ENCODE measurements at places on chromosomes 4 and X. TPM values are rescaled to one million over a fixed set of nuclear protein-coding genes. Genes with fewer than 3 reads are reported as not detected.

RAI2 gene
- not detected for total RNA-seq

GATB gene
- 23.1 TPM for total RNA-seq

GRPR gene
- 0.34 TPM for total RNA-seq

KANTR gene
- total RNA-seq: 3.5 TPM

SRPK3 gene
- 0.72 TPM for total RNA-seq

CXorf38 gene
- total RNA-seq: 11.6 TPM

EGF gene
- total RNA-seq: 0.92 TPM

GPRIN3 gene
- 0.26 TPM for total RNA-seq

TMPRSS11B gene
- total RNA-seq: not detected

MTMR8 gene
- total RNA-seq: not detected

RHOXF1 gene
- total RNA-seq: not detected

AFM gene
- total RNA-seq: not detected

SHISA3 gene
- not detected for total RNA-seq

SYP gene
- total RNA-seq: 0.12 TPM

IL21 gene
- total RNA-seq: not detected

PCYT1B gene
- not detected for total RNA-seq

HTN1 gene
- total RNA-seq: not detected

DNA sequence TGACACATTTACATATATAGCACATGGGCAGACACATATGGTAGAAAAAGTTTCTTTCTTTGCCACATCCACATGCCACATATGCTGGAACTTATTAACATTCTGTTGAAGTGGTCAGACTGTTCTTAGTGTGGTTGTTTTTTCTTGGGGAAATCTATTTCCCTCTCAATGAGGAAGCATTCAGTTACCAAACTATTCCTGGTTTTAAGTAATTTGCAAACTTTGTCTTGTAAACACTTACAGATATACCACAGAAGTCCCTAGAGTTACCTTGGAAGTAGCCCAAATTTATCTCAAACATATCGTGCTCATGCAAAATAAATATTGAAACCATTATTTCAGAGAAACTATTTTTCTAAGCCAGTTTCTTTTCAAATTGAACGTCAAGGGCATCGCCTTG, 625.5 kb upstream of the INTU start:
- no peaks in the 10 kb centered on the region for H3K27me3 ChIP-seq
- no peak overlapping the region for H3K4me3 ChIP-seq
- no peaks in the 10 kb centered on the region for H3K36me3 ChIP-seq
- no peak overlapping the region for H3K27ac ChIP-seq
- no peaks in the 10 kb centered on the region for H3K4me1 ChIP-seq

- peak; percentile 30 for DNase-seq
- H3K36me3 ChIP-seq: no peaks in the 10 kb centered on the region
- no peak overlapping the region for H3K4me3 ChIP-seq
Measured at GRCh38 chr4:139794158-139794954, 128.7 kb downstream of the MGST2 start.

GRCh38 chr4:177547985-177548384, 105.7 kb upstream of the AGA start:
- no peak overlapping the region for H3K4me3 ChIP-seq
- no peaks in the 10 kb centered on the region for H3K36me3 ChIP-seq
- H3K27me3 ChIP-seq: no peaks in the 10 kb centered on the region
- no peak overlapping the region for H3K27ac ChIP-seq

DNA sequence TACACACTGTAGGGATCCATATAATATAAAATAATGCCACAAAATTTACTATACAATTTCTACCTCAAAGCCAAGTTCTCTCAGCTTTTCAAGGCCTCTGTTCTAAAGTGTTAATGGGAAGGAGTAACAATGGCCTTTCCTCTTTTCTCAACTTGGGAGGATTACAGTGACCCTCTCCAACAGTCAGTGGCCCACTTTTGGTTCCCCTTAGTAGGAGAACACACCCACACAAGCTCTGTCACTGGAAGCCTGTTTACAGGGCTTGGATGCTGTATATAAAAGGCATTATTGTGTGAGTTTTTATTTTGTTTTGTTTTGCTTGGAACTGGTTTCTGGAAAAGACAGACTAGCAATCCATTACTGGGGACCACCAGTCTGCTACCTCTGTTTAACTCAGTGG, 1.8 kb downstream of the ARHGEF6 start:
- no peaks in the 10 kb centered on the region for H3K27me3 ChIP-seq
- peaks cover 38% of the 10 kb centered on the region for H3K4me1 ChIP-seq
- H3K4me3 ChIP-seq: no peak overlapping the region
- no peaks in the 10 kb centered on the region for H3K36me3 ChIP-seq
- no peak for DNase-seq
- no peak overlapping the region for H3K27ac ChIP-seq

DNA sequence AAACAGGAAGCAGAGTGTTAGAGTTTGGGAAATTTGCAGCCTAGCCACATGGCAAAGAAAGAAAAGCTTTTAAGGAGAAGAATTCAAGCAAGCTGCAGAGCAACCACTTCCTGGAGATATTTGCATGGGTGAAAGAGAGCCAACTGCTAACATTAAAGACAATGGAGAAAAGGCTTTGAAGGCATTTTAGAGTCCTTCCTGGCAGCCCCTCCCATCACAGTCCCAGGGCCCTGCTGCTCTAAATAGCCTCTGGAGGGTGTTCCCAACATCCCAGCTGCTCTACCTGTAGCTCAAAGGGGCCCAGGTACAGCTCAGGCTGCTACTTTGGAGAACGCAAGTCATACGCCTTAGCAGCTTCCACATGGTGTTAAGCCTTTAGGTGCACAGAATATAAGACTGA, 235.9 kb upstream of the FMR1 start:
- H3K4me1 ChIP-seq: no peaks in the 10 kb centered on the region
- H3K36me3 ChIP-seq: no peaks in the 10 kb centered on the region
- H3K27me3 ChIP-seq: no peaks in the 10 kb centered on the region
- H3K4me3 ChIP-seq: no peak overlapping the region
- H3K27ac ChIP-seq: no peak overlapping the region
- DNase-seq: no peak

- peaks cover 4% of the 10 kb centered on the region for H3K36me3 ChIP-seq
- no peak for DNase-seq
- H3K4me3 ChIP-seq: no peak overlapping the region
- no peak overlapping the region for H3K27ac ChIP-seq
- H3K4me1 ChIP-seq: no peaks in the 10 kb centered on the region
- no peaks in the 10 kb centered on the region for H3K27me3 ChIP-seq
Measured at GRCh38 chr4:172865103-172865502, 303.5 kb upstream of the GALNT7 start.

- no peak for DNase-seq
- H3K27me3 ChIP-seq: no peaks in the 10 kb centered on the region
- H3K36me3 ChIP-seq: no peaks in the 10 kb centered on the region
Measured at GRCh38 chrX:18964901-18965300, 19.0 kb downstream of the PHKA2 start.

- H3K27me3 ChIP-seq: no peaks in the 10 kb centered on the region
- H3K4me3 ChIP-seq: peak overlapping the region; percentile 84
- no peak for DNase-seq
- H3K27ac ChIP-seq: peak overlapping the region; percentile 74
- H3K4me1 ChIP-seq: peaks cover 12% of the 10 kb centered on the region
Measured at GRCh38 chrX:34657726-34658070, 613 bp upstream of the TMEM47 start.

GRCh38 chrX:134622813-134623185, 35.5 kb downstream of the PLAC1 start:
- H3K36me3 ChIP-seq: no peaks in the 10 kb centered on the region
- peak overlapping the region; percentile 56 for H3K4me3 ChIP-seq
- peak overlapping the region; percentile 89 for H3K27ac ChIP-seq

DNA sequence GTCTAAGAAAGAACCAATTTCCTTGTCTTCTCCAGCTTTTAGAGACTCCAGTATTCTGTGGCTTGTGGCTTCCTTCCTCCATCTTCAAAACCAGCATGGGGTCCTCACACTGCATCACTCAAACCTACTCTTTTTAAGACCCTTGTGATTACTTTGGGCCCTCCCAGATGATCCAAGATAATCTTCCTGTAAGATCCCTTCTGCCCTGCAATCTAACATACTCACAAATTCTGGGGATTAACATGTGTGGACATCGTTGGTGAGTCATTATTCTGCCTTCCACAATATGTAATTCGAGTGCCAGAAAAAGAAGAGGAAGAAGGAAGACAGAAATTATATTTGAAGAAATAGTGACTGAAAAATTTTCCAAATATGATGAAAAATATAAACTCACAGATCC, 47.9 kb downstream of the BEND4 start:
- H3K27ac ChIP-seq: no peak overlapping the region
- no peak overlapping the region for H3K4me3 ChIP-seq
- no peak for DNase-seq
- no peaks in the 10 kb centered on the region for H3K27me3 ChIP-seq
- H3K4me1 ChIP-seq: peaks cover 17% of the 10 kb centered on the region

- H3K27ac ChIP-seq: no peak overlapping the region
- DNase-seq: no peak
- H3K36me3 ChIP-seq: no peaks in the 10 kb centered on the region
- H3K4me3 ChIP-seq: no peak overlapping the region
- peaks cover 49% of the 10 kb centered on the region for H3K27me3 ChIP-seq
Measured at GRCh38 chr4:185033072-185033471, 14.8 kb downstream of the HELT start.

GRCh38 chrX:41522081-41522480, 74.9 kb downstream of the NYX start:
- no peak overlapping the region for H3K4me3 ChIP-seq
- DNase-seq: no peak
- no peak overlapping the region for H3K27ac ChIP-seq
- peaks cover 27% of the 10 kb centered on the region for H3K4me1 ChIP-seq
- H3K36me3 ChIP-seq: peaks cover 4% of the 10 kb centered on the region
- H3K27me3 ChIP-seq: no peaks in the 10 kb centered on the region

DNA sequence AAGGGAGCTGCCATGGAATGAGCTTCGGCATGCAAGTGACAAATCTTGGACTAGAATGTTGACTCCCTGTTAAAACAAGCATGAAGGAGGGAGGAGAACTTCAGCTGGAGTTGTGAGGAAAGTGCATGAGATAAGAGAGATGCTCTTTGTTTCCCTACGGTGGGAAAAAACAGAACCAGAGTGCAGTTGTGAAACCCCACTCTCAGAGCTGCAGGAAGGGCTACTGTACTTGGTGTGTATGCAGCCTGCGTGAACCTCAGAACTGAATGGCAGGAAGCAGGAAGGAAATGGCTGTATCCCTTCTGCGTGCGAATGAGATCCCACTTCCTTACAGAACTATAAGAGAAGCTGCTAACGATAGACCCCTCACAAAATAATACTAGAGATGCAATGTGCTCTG, 57.2 kb downstream of the EGF start:
- DNase-seq: no peak
- no peak overlapping the region for H3K4me3 ChIP-seq
- H3K36me3 ChIP-seq: no peaks in the 10 kb centered on the region
- peaks cover 4% of the 10 kb centered on the region for H3K27me3 ChIP-seq
- H3K27ac ChIP-seq: no peak overlapping the region

GRCh38 chrX:14738643-14739042, 134.2 kb downstream of the FANCB start:
- H3K36me3 ChIP-seq: peaks cover 9% of the 10 kb centered on the region
- peak overlapping the region; percentile 72 for H3K27ac ChIP-seq
- H3K27me3 ChIP-seq: no peaks in the 10 kb centered on the region
- peaks cover 30% of the 10 kb centered on the region for H3K4me1 ChIP-seq
- DNase-seq: peak; percentile 4
- H3K4me3 ChIP-seq: peak overlapping the region; percentile 56

- no peaks in the 10 kb centered on the region for H3K36me3 ChIP-seq
- peaks cover 13% of the 10 kb centered on the region for H3K4me1 ChIP-seq
- peaks cover 14% of the 10 kb centered on the region for H3K27me3 ChIP-seq
- DNase-seq: no peak
Measured at GRCh38 chr4:118032691-118033090, 1.6 kb upstream of the NDST3 start.

DNA sequence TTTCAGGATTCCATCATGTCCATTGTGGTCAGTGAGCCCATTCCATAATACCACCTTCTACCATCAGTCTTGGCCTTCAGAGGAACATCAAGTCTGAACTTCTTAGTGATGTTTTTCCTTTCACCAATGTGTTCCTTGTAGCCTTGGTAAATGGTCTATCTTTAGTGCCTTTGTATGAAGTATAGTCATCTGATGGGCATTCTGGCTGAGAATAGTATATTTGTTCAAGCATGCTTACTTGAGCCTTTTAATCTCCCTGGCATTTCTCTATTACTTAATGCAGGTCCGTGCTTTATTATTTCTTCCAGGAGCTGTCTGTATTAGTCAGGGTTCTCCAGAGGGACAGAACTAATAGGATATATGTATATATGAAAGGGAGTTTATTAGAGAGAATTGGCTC, 99.7 kb downstream of the TLL1 start:
- H3K4me1 ChIP-seq: peaks cover 24% of the 10 kb centered on the region
- peak; percentile 46 for DNase-seq
- peak overlapping the region; percentile 68 for H3K27ac ChIP-seq
- no peak overlapping the region for H3K4me3 ChIP-seq

- DNase-seq: no peak
- H3K36me3 ChIP-seq: peaks cover 18% of the 10 kb centered on the region
- H3K4me3 ChIP-seq: peak overlapping the region; percentile 56
- peak overlapping the region; percentile 98 for H3K27ac ChIP-seq
- peaks cover 2% of the 10 kb centered on the region for H3K27me3 ChIP-seq
Measured at GRCh38 chrX:150694738-150695410, 1.7 kb downstream of the MTMR1 start.

GRCh38 chrX:40094041-40094899, 3.5 kb downstream of the BCOR start:
- peak; percentile 27 for DNase-seq
- no peaks in the 10 kb centered on the region for H3K27me3 ChIP-seq

GRCh38 chrX:55135171-55135570, 46.4 kb downstream of the PAGE2 start:
- DNase-seq: peak; percentile 24
- no peaks in the 10 kb centered on the region for H3K27me3 ChIP-seq
- no peak overlapping the region for H3K4me3 ChIP-seq
- H3K4me1 ChIP-seq: no peaks in the 10 kb centered on the region
- H3K36me3 ChIP-seq: no peaks in the 10 kb centered on the region
- H3K27ac ChIP-seq: no peak overlapping the region

DNA sequence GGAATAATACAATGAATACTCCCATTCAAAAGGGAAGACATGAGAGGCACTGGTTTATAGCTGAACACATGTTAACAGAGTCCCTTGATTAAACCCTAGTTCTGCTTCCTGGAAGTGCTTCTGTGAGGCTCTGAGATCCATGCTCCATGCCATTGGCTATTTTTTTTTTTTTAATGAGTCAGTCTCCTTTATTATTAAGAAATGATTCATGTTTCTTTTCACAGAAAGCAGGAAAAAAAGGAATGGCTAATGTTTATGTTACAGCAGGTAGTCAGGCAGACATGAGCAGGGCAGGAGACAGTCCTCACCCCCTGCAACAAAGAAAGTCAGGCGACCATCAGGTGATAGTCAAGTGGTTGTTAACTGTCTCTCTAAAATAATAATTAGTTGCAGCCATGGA, 598.7 kb downstream of the EPHA5 start:
- no peaks in the 10 kb centered on the region for H3K4me1 ChIP-seq
- H3K27ac ChIP-seq: no peak overlapping the region
- no peak overlapping the region for H3K4me3 ChIP-seq
- no peak for DNase-seq

DNA sequence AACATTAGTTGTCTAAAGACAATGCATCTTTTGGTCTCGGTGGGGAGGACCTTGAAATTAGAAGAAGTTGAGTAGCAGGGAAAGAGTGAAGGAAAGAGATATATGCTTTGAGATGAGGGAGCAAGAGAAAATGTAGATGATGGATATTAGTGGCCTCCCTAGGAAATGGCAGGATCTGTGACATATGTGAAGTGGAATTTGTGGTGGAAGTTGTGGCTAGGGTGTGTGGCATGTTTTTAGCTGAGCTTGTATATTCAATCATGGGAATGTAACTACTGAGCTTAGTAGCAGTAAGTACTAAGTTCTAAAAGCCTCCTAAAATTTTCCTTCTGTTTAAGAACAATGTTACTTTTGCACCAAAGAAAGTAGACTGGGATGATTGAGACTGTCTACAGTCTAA, 382.8 kb upstream of the CTSO start:
- H3K4me3 ChIP-seq: no peak overlapping the region
- H3K27ac ChIP-seq: peak overlapping the region; percentile 3
- H3K36me3 ChIP-seq: no peaks in the 10 kb centered on the region
- no peaks in the 10 kb centered on the region for H3K27me3 ChIP-seq
- peaks cover 39% of the 10 kb centered on the region for H3K4me1 ChIP-seq

All from HFFc6 (cell line).